ENCODE measurements at places on chromosomes 16 and 17.

DNA sequence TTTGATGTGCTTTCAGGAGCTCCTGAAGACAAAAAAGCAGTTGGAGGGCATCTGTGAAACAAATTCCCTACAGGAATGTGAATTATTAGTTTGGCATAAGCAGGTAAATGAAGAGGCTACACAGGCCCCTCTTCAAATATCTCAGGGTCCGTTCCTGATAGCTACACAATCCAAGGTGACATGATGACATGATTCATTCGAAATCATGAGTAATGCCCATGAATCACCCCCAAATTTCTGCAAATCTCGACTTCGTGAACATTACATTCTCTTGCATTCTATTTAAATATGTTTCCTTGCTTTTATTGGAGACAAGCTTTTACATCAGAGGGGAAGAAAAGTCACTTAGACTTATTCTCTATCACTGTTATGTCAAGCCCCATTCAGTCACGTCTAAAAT, 22.3 kb downstream of the GAN start:
- DNase-seq, result no peak

DNA sequence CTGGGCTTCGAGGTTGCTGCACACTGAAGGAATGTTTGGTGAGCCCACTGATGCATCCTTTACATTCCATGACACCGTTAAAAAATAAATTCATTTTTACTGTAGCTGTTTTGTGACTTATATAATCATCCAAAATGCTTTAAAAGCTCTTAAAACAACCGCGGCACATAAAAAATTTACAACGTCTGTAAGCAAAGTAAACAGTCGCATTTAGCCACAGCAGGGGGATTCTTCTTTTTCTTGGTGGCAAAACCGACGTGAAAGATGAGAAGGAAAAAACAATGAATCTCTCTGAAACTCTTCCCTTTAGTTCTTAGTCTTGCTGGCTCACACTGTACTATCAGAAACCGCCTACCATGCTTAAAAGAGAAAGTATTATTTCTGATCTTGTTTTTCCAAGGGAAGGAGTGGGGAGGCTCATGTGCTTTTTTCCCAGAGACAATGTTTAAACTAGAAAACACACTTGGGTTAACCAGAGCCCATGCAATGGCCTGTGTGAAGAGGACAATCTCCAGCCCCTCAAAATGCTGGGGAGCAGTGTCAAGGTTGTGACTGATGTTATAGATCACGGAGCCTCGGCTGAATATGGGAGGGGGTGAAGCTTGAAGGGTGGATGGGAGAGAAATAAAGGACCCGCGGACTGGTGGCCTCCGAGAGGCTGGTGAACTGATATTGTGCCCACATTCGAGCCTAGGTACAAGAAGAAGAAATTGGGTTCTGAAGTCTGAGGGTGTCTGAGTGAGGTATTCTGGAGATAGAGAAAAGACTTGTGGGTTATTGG, 91.1 kb downstream of the IRF8 start:
- DNase-seq, result no peak

- no peak for DNase-seq
These were observed 6.7 kb downstream of the GIP start for GRCh38 chr17:48961516-48962233.

- DNase-seq, result no peak
These were observed 102.7 kb downstream of the ABCC6 start for GRCh38 chr16:16120382-16121184.

GRCh38 chr16:86195863-86196630, 297.1 kb downstream of the IRF8 start:
- DNase-seq, result no peak

DNA sequence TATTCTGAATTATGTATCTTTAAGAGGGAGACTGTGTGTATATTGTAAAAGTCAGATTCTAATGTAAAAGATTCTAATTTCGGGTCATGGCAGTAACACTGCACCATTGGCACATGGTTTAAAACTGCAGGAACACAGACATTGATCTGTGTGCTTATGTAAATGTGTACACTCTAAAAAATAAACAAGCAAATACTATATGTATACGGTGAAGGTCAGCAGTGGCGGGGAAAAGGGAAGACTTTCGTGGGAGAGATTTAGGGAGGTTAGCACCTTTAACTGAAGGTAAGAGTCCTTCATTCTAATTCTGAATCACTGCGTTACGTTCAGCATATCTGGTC, 157.8 kb upstream of the FAM20A start:
- DNase-seq, result no peak

DNA sequence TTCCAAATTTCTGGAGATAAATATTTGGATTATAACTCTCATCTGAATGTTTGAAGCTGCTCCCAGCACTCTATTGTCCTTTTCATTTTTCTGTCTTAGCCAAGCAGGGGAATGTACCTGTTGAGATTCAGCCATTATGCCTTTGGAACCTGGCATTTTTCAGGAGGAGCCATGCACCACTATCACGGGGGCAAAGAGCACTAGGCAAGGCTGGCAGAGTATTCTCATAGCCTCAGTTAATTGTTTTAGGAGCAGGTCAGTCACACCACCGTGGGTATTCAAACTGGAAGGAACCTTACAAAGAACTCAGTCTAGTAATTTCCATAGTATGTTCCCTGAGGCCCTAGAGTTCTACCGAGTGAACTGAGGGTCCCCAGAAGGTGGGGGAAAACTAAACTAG, 348.9 kb downstream of the TMEM114 start:
- no peak for DNase-seq

- DNase-seq, result no peak
These were observed 485.7 kb downstream of the HS3ST4 start for GRCh38 chr16:26177438-26177837.

DNA sequence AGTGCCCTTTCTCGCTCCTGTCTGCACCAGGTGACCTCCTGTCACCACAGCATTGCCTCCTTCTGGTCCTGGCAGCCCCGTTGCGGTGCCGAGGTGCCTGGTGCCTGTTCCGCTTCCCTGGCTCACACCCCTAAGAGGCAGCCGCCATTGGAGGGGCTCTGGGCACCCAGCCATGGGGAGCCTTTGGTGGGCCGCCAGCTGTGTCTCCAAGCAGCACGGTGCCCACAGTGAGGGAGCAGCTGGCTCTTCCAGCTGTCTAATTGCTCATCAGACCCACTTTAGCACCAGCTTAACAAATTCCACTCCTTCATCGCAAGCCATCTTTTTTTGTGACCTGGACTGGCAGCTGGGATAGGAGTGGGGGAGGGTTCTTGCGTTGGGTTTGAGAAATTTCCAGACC, 276.1 kb downstream of the SNX29 start:
- DNase-seq, result no peak

DNA sequence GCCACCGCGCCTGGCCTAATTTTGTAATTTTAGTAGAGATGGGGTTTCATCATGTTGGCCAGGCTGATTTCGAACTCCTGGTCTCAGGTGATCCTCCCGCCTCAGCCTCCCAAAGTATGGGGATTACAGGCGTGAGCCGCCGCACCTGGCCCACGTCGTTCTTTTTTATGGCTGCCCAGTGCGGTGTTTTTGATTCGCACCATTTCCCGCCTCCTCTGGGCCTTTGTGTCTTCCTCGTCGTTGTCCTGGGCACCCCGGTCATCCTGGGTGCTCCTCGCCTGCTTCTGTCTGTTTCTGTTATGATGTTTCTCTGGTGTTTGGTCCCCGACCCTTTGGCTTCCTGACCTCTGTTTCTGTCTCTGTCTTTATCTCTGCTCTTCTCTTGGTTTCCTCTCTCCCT, 15.0 kb downstream of the CBX4 start:
- no peak for DNase-seq

DNA sequence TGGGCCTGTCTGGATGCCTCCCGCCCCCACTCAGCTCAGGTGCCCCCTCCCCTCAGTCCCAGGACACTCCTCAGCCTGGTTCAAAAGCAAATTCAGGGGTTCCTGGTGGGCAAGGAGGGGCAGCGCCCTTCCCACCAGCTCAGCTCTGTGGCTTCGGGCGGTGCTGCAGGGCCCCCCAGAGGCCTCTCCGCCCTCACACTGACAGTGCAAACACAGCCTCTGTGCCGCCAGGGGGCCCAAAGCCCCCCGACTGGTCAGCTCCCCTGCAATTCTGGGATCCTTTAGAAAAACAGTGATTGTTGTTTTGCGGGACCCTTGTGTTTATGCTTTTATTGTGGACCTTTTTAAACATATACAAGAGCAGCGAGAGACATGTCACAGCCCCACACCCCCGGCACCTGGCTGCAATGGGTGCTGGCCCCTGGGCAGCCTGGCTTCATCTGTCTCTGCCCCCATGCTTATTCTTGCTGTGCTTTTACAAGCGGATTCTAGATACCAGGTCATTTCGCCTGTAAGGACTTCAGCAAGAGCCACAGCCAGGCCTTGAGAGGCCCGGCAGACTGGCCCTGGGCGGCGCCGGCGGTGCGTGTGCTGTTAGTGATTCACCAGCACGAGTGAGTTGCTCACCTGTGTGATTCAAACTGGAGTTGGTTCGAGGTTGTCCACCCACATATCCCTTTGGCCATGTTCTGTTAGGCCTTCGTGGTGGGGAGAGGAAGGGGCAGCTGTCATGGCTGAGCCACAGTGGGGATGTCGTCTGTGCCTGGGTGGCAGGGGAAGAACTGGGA, 21.2 kb downstream of the ZNF469 start:
- no peak for DNase-seq

- DNase-seq, result no peak
These were observed 1.6 kb downstream of the GALNS start for GRCh38 chr16:88855176-88855575.

GRCh38 chr16:15689290-15689689, 39.2 kb downstream of the NDE1 start:
- no peak for DNase-seq

GRCh38 chr16:86975445-86975844, 341.7 kb downstream of the C16orf95 start:
- no peak for DNase-seq

- DNase-seq, result no peak
These were observed 393.9 kb upstream of the MAF start for GRCh38 chr16:79994418-79994817.

DNA sequence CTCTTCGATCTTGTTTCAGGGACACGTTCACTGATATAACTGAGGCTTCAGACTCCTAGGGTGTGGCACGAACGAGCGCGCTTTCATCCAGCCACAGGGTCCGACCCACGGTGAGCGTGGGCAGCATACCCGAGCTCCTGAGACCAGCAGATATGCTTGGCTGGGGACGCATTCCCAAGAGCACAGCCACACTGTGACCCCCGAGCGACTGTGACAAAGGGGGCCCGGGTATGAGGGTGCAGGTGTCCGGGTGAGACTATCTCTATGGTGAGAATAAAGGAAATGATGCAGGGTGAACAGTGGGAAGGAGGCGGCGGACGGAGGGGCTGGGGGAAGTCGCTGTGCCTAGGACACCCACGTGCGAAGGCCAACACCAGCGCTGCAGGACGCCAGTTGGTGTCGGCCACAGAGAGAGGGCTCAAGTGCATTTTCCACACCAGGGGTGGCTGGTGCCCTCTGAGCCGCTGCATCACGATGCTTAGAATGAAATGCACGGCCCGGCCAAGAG, 17.6 kb downstream of the RPH3AL start:
- DNase-seq, result no peak

GRCh38 chr16:5561800-5562199, 464.2 kb upstream of the EEF2KMT start:
- no peak for DNase-seq

DNA sequence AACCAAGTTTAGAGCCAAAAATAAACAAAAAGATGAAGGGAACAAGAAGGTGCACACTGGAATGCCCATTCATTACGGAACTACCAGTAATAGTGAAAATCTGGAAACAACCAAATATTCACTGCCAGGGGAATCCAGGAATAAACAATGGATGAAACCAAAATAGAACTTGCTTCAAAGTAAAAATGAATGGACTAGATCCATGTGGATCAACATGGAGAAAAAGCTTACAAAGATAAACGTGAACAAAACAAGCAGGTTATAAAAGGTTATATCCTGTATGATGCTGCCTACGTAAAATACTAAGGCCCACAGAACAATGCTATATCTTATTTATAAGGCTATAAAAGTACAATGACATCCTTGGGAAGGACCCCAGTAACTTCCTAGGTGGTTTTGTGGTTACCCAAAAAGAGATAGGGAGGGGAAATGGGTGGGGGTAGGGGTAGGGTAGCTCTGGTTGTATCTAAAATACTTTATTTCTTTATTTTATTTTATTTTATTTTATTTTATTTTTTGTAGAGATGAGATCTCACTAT, 12.8 kb upstream of the CCL22 start:
- DNase-seq, result peak; percentile 12

DNA sequence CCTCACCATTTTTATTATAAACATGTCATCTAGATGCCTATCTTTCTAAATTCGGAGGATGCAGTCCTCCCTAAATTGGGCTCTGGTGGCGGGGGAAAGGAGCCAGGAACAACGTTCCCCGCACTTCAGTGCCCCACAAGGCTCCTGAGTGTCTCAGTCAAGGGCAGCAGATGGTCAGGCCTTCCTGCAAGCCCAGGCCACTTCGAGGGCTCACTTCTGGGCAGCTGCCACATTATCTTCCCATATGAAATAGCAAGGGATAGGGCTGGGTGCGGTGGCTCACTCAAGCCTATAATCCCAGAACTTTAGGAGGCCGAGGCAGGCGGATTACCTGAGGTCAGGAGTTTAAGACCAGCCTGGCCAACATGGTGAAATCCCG, 32.3 kb downstream of the FBXO31 start:
- DNase-seq, result no peak

DNA sequence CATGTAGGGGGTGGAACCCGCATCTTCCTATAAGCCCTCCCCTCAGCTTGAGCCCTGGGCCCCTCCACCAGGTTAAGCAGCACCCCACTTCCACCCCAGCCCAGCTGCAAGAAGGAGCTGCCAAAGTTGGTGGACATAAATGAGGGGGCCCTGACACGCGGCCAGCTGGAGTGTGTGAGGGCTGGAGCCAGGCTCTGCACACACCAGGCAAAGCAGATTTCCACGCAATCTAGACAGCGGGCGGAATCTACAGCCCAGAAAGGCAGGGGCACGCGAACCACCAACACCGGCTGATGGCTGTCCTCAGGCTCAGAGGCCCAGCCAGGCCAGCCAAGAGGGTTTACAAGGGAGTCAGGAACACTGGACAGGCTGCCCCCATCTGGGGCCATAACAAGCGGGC, 171.2 kb downstream of the ZNF423 start:
- no peak for DNase-seq

GRCh38 chr16:76486740-76487139, 209.5 kb downstream of the CNTNAP4 start:
- DNase-seq, result no peak

GRCh38 chr16:72673118-72673517, 374.8 kb downstream of the ZFHX3 start:
- no peak for DNase-seq

- DNase-seq, result no peak
These were observed 142.3 kb downstream of the ZFHX3 start for GRCh38 chr16:72905581-72905980.

DNA sequence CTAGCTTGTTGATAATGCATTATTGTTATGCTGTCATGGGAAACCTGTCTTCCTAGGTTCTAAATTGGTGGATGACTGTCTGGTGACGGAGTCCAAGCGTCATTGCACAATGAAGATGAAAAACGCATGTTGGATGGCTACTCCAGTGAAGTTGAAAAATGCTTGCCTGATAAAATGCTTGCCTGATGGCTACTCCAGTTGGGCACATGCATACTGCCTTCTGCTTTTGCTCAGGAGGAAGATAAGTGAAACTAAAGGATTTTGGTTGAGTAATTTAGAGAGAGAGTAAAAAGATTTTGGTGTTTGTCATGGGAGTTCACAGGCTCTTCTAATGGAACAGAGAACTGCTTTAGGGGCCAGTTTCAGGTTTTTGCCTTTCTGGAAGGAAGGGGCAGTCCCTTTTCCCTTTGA, 118.6 kb downstream of the PRKCA start:
- DNase-seq, result no peak
